ENCODE measurements at places on chromosomes 7 and 10. TPM values are rescaled to one million over a fixed set of nuclear protein-coding genes. Genes with fewer than 3 reads are reported as not detected.

- no peak for ATAC-seq
Observed at GRCh38 chr10:112221545-112221944, 38.0 kb upstream of the GPAM start.

DNA sequence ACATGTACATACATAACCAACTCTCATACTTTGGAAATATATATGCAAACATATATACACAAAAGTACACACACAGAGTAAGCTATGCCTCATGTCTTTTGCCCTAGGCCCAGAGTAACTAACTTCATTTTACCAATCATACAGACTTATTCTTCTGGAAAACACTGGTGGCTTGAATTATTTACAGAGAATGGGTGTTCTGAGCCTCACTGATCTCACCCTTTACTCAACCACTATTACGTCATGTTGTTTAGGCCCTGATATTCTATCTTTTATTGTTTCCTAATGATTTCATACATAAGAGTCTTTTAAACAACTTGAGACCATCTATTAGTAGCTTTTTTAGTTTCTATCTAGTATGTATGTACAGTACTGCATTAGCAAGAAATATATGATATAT lies 43.0 kb downstream of the ANK3 start:
- ATAC-seq: no peak

DNA sequence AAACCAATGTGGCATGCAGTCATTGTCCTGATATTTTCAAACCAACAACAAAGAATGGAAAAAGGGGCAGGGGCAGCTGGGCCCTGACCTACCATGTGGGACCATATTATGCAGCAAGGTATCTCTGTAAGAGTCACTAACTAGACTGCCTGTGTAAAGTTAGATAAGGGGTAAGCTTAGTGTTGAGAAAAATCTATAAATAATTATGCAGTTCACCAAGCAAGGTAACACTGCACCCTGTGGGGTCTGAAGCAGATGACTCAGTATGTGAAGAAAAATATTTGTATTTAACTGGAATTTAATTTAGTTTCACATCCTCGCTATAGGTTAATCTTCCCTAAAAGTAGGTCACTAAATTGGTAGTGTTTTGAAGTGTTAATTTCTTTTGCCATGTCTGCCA lies 99.3 kb downstream of the PPP1R3A start:
- ATAC-seq: no peak

ARHGAP12 gene
- total RNA-seq: 8.9 TPM

COBL gene
- total RNA-seq: not detected

DNA sequence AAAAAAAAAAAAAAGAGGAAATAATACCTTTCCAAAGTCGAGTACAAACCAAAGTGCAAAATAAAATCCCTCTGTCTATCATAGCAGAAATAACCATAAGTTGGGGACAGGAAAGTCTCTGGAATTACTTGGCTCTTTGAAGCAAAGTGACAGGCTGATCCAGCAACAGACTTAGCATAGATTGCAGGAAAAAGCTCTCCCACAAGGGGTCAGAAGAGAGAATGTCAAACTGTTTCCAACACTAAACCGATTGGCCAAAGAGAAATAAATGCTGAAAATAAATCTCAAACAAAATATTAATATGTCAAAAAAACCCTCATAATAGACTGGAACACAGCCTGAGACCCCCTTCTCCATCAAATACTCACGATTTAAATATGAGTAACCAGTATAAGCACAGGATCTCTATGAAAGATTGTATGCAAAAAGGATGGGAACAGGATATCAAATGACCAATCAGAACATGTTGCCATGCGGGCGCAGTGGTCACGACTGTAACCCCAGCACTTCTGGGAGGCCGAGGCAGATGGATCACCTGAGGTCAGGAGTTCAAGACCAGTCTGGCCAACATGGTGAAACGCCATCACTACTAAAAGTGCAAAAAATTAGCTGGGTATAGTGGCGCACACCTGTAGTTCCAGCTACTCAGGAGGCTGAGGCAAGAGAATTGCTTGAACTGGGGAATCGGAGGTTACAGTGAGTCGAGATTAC lies 1000.7 kb upstream of the LRRN3 start:
- no peak for ATAC-seq

DNA sequence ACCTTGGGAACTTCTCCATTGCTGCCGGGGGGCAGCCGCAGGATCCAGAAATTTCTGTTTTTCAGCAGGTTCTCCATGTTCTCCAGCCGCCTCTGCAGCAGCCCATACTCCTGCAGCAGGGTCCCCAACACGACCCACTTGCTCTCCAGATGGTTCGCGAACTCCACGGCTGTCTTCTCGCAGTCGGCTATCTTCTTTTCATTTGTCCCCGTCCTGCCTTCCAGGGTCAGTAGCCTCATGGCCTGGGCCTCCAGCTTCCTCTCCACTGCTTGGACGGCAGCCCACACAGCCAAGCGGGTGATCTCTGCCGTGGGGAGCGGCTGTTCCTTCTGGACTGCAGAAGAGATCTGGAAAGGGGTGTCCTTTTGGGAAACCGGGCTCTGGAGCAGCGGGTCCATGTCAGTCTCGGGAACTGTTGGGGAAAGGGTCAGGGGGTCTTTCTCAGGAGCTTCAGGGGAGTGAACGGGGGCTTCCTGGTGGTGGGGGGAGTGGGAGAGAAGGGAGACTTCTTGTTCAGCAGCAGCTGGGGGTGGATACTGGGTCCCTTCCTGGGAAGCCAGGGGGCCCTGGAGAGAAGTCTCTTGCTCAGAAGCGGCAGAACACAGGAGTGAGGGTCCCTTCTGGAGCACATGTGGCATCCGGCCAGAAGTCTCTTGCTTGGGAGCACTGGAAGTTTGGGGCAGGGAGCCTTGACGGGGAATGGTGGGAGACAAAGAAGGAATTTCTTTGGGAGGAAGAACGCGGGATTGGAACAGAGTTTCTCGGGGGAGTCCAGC lies 5.5 kb downstream of the ZNF777 start:
- no peak for ATAC-seq

DNA sequence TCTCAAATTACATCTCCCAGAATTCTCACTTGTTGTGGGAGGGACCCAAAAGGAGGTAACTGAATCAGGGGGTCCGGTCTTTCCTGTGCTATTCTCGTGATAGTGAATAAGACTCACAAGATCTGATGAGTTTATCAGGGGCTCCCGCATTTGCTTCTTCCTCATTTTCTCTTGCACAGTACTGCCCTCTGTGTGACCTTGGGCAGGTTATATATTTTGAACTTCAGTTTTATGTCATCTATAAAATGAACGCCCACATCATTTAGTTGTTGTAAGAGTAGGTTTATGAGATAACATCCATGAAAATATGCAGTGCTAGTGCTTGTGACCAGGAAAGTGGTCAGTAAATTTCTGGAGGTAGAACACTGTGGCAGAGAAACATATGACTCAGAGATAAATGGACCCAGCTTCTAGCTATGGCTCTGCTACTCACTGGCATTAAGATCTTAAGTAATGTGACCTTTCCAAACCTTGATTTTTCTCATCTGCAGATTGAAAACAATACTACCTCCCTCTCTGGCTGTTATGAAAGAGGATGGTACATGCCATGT lies 44.3 kb downstream of the SCRN1 start:
- no peak for ATAC-seq

LRCH4 gene
- total RNA-seq: 81.1 TPM

DNA sequence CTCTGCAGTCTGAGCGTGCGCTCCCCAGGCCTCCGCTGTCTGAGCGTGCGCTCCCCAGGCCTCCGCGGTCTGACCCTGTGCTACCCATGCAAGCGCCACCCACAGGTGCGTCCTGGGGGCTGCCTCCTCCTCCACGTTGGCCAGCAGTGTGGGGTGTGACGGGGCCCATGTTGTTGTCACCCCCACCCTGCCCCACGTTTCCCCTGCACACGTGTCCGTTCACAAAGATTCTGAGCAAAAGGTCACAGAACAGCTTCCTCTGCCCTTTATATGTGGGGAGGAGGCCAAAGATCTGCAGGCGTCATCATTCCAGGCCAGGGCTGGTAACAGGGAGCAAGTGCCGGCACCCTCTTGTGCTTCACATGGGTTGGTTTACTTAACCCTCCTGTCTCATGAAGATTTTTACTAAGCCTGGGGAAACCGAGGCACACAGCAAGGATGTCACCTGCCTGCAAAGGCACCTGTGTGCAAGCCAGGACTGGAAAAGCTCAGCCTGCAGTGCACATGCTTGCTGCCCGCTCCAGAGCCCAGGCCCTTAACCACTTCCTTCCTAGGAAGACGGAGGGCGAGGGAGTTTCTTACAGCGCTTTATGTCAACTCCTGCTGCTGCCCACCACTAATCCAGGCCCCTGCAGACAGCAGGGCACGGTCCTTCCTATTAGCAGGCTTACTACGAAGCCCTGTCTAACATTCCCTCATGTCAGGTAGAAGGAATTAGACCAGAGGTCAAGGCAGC lies 4.8 kb downstream of the GPR146 start:
- no peak for ATAC-seq

- ATAC-seq: no peak
Observed at GRCh38 chr10:117861329-117861728, 185.4 kb downstream of the RAB11FIP2 start.

AKR1D1 gene
- not detected for total RNA-seq

DNA sequence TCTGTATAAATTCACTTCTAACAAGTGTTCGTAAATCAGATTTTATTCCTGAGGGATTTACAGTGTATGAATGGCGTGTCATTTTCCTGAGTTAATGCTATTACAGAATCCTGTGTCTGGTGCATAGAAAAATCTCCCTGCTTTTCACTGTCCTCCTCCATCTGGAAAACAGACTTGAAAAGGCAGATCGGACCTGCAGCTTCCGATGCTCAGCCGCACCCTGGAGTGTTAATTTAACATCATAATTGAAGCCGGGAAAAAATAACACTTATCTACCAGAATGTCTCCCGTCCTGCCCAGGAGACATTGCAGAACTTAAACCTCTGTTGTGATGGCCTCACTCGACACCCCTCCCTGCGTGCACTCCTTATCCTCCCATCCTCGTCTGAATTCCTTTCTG lies 442.1 kb upstream of the FOXK1 start:
- ATAC-seq: no peak

DNA sequence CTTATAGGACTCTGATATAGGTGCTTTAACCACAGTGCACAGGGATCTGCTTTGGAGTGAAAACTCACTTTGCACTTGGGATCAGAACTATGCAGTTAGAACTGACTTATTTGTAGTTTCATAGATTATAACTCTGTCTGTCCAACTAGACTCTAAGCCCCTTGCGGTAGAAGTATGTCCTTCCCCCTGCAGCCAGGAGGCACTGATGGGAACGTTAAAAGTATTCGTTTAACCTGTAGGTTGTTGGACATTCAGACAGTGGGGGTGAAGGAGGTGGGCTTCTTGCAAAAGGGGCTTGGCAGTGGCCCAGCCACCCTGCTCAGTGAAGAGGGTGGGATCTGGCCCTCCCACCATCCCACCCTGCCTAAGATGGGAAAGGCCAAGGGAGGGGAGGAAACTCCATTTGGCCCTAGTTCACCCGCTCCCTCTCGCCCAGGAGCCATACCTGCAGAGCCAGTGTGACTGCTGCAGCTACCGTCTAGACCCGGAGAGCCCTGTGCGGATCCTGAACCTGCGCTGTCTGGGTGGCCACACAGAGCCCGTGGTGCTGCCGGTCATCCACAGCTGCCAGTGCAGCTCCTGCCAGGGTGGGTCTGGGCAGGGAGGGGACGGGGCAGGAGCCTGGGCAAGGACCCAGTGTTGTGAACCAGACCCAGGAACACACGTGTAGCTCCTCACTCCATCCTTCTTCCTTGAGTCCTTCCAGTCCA lies 5.7 kb upstream of the ZNF862 start:
- no peak for ATAC-seq

GRCh38 chr10:42938351-42938750 lies 138.5 kb upstream of the RET start:
- ATAC-seq: no peak

GRCh38 chr10:15624401-15625196 lies 95.1 kb downstream of the ITGA8 start:
- ATAC-seq: no peak

DNA sequence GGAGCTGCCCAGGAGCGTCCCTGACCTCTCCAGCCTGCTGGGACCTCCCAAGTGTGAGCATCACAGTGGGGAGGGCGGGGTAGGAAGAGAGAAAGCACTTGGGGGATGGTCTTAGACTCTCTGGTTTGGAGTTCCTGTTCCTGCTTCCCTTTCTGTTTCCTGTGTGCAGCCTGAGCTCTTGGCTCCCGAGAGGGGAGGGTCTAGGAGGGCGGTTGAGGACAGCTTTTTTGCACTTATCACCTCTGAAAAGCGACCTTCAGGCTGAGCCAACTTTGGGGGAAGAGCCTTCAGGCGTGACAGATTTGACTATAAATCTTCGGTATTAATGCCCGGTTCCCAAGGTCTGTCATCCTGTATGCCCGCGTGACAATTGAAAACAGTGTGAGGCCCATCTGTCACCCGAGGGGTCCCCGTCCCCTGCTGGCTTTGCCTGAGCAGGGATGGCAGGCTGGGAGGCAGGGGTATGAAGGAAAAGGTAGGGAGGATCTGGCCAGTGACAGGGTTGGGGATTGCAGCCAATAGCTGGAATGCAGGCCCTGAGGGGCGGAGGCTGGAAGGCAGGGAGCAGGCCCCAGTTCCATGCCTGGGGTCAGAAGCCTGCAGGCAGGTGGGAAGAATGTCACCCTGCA lies 78.6 kb downstream of the CDH23 start:
- ATAC-seq: no peak

PLEKHS1 gene
- total RNA-seq: not detected

MYOF gene
- 50.2 TPM for total RNA-seq

NACAD gene
- 1.3 TPM for total RNA-seq

- ATAC-seq: no peak
Observed at GRCh38 chr7:45459476-45459875, 114.7 kb upstream of the ADCY1 start.

GRCh38 chr10:5470062-5470751 lies 29.2 kb downstream of the CALML5 start:
- no peak for ATAC-seq

TACC2 gene
- total RNA-seq: not detected

- no peak for ATAC-seq
Observed at GRCh38 chr7:151310578-151310977, 31.0 kb upstream of the NUB1 start.

DNA sequence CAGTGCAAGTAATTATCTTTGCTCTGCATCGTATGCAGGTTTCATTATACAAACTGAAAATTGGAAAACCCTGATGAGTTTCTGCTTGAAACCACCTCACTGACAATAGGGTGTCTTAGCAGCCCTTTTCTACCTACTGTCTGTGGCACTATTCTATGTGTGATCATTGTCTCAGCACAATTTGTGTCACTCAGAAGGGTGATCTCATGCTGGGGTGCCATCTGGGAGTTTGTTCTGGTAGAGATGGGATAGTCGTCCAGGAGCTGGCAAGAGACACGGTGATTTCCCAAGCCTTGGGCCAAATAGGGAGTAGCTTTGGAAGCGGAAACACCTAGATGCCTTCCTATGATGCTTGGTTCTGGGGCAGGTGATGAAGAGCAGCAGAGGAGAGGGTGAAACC lies 186.3 kb downstream of the FRMD4A start:
- no peak for ATAC-seq

ADRB1 gene
- not detected for total RNA-seq

DNA sequence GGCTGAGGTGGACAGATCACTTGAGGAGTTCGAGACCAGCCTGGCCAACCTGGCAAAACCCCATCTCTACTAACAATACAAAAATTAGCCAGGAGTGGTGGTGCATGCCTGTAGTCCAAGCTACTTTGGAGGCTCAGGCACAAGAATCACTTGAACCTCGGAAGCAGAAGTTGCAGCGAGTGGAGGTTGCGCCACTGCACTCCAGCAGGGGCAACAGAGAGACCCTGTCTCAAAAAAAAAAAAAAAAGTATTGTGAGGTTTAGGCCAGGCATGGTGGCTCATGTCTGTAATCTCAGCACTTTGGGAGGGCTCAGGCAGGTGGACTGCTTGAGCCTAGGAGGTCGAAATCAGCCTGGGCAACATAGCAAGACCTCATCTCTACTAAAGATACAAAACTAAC lies 16.0 kb downstream of the TET1 start:
- ATAC-seq: no peak

GRCh38 chr7:45606050-45606449 lies 31.9 kb downstream of the ADCY1 start:
- no peak for ATAC-seq

All from activated T-helper 17 cell treated with anti-CD3 and anti-CD28 coated beads, Interleukin-2, amount 50 U/mL, for 72 hours (primary cell).